ENCODE measurements at places on chromosomes 1 and 21.

DNA sequence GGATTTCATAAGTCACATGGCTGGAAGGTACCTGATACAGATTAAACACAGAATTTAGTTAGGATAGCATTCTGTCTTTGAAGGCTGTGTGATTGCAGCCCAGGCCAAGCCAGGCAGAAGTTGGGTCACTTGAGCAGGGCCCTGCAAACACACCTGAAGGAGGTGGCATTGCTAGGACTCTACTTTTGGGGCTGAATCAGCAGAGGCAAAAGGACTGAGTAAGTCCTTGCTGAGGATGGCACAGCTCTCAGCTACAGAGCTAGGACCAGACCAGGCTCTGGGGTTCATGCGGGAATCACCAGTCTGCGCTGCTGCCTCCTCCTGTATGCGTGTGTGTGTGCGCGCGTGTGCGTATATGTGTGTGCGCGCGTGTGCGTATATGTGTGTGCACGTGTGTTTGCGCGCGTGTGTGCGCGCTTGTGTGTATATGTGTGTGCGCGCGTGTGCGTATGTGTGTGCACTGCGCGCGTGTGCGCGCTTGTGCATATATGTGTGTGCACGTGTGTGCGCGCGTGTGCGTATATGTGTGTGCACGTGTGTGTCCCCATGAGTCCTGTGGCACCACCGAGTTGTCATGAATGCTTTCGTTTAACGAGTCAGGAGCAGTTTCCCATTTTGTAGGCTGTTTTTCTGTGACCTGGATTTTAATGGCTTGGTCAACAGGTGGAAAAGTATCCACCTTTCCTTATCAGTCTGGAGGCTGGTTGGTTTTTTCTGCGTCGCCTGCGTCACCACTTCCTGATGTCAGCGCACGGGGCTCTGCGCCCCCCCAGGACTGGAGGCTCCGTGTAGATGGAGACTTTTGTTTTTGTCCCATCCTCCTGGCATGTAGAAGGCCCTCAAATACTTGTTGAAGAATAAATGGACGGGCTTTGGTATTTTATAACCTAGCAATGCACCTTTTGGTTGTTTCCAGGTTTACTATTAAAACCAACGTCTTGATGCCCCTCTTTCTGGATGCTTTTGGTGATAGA is 34.7 kb downstream of the ADARB1 start:
- no peak for DNase-seq

DNA sequence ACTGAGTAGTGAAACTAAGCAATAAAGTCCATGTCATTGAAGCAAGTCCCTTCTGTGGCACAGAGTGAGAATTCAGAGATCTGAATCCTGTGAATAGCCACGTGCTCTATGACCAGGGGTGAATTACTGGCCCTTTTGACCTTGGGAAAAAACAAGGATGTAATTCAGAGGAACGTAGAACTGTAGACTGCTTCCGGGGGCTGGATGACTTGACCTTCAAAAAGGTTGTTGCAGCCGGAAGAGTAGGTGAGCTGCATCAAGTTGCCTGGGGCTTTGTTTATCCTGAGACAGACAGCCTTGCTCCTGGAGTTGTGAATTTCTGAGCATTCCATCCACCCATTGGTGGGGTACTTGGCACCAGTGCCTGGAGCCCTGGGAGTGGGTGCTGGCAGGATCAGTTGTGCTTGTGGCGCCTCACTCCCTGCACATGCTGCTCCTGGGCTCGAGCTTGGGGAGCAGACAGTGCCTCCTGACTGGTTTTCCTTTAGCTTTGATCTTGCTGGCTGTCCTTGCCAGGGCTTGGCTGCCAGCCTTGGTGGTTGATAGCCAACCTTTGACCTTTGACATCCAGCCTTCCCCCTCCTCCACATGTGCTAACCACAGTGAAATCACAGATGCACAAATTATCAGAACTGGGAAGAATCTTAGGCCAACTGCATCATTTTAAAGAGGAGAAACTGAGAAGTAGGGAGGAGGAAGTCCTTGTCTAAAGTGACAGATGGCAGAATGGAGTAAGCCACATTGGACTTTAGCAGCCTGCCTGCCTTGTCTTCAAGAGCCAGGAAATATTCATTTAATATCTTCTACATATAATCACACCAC is 16.2 kb upstream of the MYOG start:
- no peak for DNase-seq

DNA sequence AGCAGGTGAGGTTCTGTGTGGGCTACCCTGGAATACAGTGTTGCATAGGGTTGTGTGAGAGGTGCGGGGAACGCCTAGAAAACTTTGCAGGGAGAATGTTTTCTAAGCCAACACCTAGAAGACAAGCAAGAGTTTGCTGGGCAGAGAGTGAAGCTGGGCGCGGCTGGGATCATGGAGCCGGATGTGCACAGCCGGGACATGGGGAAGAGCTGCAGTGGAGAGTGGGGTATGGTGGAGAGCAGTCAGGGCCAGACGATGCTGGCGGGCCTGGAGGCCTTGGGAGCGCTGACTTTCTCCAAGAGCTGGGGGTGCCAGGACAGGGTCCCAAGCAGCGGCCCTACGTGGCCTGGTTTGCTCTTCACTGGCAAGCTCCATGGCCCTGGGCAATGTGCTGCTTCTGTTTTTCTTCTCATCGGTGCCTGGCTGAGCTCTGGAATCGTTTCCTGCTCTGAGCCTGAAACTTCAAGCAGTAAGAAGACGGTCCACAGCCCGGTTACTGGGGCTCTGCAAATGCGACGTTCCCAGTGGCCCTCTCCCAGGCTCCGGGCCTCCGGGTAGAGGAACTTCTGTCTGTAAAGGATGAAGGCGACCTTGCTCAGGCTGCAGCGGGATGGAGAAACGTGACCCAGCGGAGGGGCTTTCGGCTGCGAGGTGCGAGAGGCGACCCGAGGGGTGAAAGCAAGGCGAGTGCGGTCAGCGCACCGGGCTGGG is 51.9 kb upstream of the CD34 start:
- DNase-seq = no peak

- DNase-seq = peak; percentile 50
Observed at GRCh38 chr1:6601049-6601922, 1.4 kb downstream of the KLHL21 start.

GRCh38 chr1:232600424-232601258 is 29.3 kb downstream of the SIPA1L2 start:
- peak; percentile 30 for DNase-seq

DNA sequence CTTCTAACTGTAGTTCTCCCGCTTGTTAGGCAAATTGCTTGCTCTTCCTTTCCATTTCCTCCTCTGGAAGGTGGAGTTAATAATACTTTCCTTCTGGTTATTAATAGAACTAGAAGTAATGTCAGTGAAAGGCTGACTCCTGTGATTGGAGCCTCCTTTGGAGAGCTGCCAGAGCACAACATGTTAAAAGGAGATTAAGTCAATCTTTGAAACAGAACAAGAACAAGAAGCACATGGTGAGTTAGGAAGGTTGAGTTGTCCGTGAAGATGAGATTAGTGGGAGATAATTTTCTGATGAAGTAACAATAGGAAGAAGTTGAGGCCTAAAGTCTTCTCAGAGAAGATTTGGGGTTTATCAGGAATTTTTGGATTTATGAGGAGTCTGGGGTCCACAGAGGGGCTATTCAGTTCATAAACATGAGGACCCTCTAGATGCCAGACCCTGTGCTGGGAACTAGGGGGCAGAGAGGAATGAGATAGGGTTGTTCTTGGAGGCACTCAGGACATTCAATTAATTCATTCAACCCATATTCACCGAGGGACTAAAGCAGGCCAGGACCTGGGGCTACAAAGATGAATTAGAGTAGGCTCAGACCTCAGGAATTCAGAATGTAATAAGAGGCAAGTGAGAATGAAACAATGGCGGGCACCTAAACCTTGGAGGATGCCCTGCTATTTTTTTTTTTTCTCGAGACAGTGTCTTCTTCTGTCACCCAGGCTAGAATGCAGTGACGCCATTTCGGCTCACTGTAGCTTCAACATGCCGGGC is 40.7 kb upstream of the DHCR24 start:
- DNase-seq = no peak

- DNase-seq = no peak
Observed at GRCh38 chr1:24978383-24979032, 48.4 kb upstream of the RUNX3 start.

DNA sequence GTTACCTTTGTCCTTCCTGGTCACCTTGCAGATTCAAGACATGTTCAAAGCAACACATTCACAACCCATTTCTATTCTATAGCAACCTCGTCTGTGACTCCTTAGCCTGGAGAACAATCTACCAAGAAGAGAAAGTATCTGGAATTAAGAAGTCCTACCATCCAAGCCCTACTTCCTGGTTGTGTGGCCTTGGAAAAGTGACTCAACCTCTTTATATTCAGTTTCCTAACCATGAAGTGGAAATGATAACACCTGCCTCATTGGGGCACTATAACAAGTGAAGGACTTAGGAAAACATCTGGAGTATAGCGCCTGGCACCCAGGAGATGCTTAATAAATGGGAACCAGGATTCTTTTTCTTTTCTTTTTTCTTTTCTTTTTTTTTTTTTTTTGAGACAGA is 36.5 kb upstream of the SRRM1 start:
- no peak for DNase-seq

DNA sequence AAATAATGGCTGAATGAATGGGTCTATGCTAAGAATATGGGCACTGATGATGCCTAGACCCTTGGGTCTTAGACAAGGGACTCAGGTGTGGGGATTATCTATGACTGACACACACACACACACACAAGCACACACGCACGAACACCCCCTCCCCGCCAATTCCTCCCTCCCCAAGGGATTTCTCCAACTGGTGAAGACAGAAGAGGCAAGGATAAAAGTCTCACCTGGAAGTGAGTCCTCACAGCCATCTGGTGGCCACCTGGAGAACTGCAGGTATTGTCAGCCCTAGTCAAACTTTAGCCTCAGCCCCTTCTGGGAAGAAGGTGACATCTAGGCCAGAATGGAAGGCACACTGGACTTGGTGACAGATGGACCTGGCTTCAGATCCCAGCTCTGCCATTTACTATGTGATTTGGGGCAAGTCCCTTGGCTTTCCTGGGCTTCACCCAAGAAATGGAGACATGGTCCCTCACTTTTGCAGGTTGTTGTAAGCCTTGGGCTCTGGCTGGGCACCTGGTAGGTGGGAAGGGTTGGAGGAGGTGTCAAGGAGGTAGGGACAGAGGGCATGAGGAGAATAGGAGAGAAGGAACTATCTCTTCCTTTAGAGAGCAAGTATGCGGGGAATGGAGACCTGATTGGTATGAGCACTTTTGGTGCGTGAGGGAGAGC is 4.0 kb upstream of the GPR3 start:
- peak; percentile 69 for DNase-seq

GRCh38 chr1:12009318-12009947 is 9.9 kb upstream of the MIIP start:
- DNase-seq = no peak

- DNase-seq = no peak
Observed at GRCh38 chr1:89842567-89843272, 21.9 kb downstream of the LRRC8D start.

DNA sequence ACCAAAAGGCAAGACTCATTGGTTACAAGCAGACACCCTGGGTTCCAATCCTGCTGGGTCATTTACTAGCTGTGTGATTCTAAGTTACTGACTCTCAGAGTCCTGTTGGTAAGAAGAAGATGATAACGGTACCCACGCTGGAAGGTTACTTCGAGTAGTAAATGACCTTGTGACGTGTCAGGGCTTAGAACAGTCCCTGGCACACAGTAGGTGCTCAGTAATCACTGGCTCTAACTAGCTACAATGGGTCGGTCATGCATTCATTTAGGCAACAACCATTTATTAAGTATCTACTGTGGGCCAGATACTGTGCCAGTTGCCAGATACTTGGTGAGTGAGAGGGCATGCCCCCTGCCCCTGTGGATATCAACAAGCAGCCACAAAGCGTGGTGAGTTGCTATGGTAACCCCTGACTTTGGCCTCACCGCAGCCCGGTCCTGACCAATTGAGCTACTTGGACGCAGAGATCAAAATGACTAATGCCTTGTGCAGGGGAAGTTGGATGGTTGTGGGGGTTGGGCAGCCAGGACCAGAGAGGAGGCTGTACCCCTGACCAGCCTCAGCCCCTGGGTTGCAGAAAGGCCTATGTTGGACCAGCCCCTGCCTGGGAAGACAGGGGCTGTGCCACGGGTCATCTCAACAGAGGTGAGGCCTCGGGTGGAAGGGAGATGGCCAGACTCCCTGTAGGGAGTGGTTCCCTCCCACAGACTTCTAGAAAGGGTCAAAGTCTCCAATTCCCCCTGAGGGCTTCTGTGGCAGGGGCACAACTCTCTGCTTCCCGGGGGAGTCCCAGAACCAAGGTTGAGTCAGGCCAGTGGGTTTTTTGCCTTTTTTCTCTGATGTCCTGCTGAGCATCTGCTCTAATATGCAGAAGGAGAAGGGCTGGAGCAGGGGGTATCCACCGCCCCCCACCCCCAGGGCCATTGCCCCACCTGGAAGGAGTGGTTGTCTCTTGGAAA is 16.0 kb downstream of the DHRS3 start:
- DNase-seq = no peak

- peak; percentile 85 for DNase-seq
Observed at GRCh38 chr21:32096411-32096810, 182.4 kb downstream of the MIS18A start.

DNA sequence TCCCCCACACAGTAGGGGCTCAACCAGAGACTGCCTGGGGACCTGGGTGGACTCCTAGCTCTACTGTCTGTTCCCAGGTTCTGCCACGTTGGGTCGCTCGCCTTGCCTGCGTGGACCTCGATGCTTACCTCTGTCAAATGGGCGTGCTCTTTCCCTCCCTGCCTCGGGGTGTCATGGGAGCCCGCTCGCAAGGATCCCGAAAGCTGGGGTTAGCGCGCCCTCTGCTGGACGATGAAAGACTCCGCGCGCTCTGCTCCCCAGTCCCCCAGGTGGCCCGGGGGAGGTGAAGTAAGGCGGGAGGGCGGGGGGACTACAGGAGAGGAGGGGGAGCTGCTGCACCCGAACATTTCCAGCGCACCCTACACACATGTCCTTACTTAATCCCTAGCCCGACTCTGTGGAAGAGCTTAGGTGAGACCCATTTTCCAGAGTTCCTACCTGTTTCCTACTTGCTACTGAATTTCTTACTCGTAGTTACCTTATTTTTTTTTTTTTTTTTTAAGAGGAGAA is 2.3 kb upstream of the BSND start:
- DNase-seq = peak; percentile 95

DNA sequence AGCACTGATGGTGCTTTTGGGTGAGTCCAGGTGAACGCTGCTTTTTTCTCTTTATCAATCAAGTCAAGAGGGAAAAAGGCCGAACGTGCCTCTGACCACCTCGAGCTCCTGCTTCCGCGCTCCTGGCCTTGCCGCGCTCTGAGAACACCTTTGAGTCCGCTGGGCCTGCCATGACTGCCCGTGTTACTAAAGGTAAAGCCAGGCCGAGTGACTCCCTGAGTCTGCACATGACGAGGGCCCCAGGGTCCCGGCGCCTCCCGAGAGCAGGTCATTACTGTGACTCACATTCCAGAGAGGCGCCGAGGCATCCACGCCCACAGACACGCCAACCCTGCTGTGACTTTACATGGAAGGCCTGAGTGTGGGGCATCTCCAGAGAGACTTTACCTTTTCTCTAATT is 11.1 kb downstream of the POFUT2 start:
- DNase-seq = no peak

GRCh38 chr1:8356256-8357209 is 38.6 kb downstream of the SLC45A1 start:
- DNase-seq = no peak

GRCh38 chr1:161080441-161081405 is 8.6 kb downstream of the NECTIN4 start:
- no peak for DNase-seq
